ENCODE measurements at places on chromosomes 6 and 20.

DNA sequence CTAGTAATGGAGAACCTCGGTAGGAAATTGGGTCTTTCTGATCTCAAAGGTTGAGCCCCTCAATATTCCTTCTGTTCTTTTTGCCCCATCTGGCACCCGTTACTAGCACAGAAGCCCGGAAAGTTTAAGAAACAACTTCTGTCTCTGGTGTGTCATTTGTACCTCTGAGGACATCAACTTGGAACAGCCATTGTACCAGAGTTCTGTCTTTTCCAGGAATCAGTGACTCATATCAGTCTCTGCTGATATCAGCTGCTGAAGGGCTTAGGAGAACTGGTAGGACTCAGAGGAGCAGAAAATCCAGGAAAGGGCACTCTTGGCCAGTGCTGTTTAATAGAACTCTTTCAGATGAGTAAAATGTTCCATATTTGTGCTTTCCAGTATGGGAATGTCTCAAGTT lies 78.3 kb upstream of the CHD6 start:
- peak; percentile 22 for DNase-seq

- no peak for DNase-seq
Measured at GRCh38 chr6:88761237-88762031, 202.0 kb downstream of the RNGTT start.

DNA sequence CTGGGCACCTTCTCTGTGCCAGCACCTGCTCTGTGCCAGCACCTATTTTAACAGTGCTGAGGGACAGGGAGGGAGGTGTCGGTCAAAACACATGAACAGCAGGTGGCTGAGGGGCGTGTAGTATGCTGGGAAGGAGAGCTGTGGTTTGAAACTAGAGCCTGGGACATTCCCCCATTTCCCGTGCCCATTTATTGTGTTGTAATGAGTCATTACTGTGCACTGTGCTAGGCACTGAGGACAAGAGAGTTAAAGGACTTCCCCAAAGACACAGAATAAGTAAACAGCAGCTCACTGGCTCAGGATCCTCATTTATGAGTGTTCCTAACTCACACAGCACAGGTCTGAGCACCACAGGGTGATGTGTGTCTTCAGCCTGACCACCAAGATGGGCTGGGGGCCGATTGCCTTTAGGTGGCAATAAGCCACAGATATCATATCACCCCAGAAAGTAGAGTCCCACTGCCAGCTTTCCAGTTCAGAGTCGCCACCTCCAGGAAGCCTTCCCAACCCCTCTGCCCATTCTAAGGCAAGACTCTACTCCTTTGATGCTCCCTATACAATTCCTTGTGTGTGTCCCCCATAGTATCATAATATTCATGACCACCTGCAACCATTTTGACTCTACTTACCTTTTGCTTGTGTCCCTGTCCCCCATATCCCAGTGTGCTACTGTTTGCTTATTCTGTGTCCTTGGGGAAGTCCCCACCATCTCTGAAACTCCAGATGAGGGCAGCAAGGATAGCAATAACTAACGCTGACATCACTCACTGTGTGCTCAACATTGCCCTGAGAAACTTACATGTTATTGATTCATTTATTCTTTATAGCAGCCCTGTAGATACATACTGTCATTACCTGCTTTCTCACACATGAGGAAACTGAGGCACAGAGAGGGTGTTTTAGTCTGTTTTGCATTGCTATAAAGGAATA lies 87.3 kb downstream of the TOX2 start:
- no peak for DNase-seq

DNA sequence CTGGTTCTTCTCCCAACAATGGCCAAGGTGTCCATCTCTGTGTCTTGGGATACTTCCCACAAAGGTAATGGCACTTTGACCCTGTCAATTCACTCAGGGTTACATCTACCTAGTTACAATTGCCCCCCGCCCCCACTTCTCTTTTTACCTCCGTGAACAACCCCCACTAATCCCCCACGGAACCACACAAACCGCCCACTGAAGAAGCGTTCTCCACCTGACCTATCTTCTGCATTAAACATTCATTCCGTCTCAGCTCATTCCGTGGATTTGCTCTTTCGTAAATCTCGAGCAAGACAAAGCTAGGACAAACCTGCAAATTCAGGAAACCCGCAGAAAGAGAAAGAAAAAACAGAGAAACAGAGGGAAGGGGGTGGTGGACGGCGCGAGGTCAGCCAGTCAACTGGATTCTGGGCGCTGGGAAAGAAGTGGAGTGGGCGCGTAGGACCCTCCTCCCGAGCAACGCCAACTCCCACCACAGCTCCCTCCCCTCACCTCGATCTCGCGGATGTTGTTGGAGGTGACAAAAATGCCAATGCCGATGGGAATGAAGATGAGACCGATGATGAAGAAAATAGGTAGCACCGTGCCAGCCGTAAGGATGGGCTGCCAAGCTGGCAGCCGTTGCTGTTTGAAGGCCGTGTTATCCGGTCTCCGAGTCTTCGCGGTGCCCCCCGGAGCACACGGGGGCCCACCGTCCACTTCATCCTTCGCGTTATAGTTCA lies 523 bp downstream of the TMEM30A start:
- no peak for DNase-seq

GRCh38 chr6:15288856-15289255 lies 43.0 kb downstream of the JARID2 start:
- DNase-seq: no peak

GRCh38 chr6:155882527-155883333 lies 427.1 kb upstream of the NOX3 start:
- peak; percentile 37 for DNase-seq

GRCh38 chr6:52839124-52840055 lies 1.2 kb downstream of the GSTA5 start:
- DNase-seq: peak; percentile 83

DNA sequence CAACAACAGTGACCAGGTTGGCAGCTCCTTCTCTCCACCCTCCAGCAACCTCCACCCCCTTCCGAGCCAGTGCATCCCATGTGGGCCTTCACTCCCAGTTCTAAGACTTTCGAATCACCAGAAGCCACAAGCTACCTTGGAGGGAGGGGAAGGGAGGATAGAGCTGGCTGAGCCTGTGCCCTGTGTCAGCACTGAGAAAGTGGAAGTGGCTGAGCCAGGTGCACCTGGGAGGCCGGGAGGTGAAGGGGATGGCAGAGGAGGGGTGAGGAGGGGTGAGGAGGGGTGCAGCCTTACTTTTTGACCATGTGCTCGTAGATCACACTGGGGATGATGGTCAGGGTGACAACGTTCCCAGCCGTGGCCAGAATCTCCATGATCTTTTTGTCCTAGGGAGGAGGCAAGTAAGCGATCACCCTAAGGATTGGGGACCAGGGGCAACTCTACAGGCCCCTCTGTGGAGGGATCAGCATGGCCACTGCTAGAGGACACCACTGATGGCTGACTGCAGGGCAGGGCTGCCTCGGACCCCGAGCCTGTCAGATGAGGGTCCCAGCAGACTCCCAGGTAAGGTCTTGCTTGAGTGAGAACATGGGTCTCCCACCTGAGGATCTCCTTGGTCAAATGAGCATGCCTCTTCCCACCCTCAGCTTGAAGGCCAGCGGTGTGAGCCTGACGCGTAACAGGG lies 18.3 kb downstream of the SDCBP2 start:
- no peak for DNase-seq

GRCh38 chr20:58150772-58151171 lies 77.7 kb downstream of the ANKRD60 start:
- DNase-seq: no peak

GRCh38 chr20:235891-236290 lies 8.8 kb downstream of the DEFB129 start:
- peak; percentile 27 for DNase-seq

DNA sequence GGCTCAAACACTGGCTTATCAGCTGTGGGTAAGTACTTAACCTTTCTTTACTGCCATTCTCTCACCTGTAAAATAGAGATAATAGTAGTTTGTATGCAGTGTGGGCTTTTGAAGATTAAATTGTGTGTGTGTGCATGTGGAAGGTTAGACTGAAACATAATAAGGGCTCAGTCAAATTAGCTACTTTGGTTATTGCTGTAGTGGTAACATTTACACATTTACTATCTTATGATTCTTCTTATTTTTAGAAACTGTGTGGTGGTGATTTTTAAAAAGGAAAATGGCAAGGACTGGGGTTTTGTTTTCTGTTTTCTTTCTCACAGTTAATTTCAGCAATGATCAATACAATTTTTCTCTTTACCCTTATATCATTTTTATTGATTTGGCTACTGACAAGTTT lies 206.9 kb downstream of the NKAIN2 start:
- DNase-seq: no peak

- DNase-seq: no peak
Measured at GRCh38 chr20:36599912-36600345, 5.7 kb upstream of the RAB5IF start.

GRCh38 chr6:148932731-148933130 lies 185.9 kb downstream of the UST start:
- no peak for DNase-seq

DNA sequence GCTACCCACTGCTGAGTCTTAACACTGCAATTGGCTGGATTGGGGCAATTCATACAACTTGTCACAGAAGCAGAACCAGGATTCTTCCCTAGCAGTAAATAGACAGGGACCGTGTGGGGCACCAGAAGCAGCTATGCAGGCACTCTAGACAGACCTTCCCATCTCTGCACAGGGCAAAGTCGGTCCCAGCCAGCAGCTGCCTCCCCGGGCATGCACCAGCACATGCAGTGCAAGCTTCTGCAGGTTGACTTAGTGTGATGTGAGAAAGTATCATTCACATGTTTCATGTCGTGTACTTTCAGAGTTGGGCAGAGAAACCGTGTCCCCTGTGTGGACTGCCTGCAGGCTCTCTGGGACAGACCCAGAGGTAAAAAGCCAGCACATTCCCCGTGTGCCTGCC lies 98.0 kb upstream of the FOXA2 start:
- no peak for DNase-seq

DNA sequence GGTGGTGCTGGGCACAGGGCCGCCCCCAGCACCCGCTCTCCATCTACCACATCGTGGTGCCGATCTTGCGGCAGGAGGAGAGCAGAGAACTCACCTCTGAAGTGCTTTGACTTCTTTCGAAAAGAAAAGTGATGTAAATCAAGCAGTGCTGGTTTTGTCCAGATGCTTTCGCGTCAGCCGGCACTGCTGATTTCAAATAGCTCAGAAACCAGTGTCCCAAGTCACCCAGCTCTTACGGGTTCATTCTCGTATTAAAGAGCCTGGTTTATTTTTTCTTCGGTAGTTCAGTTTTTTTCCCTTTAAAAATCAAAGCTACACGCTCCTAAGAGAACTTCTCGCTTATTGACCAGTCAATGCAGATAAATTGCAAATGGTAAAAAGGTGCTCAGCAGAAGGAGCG lies 32.1 kb downstream of the MYT1 start:
- DNase-seq: no peak

DNA sequence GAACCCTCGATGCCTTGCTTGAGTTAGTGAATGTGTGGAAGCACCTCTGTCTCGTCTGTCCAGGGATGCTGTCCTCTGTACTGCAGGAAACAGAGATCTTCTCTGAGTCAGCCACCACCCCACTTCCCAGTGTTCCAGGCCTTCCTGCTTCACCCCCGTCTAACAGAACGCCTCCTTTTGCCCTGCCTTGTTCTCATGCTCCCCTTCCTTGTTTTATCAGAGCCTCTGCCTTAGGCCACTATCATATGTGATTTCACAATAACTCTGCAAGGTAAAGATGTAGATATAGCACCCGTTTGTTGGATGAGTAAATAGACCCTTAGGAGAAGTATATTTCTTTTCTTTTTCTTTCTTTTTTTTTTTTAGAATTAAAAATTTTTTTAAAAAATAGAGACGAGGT lies 106.7 kb upstream of the CLDN20 start:
- no peak for DNase-seq

DNA sequence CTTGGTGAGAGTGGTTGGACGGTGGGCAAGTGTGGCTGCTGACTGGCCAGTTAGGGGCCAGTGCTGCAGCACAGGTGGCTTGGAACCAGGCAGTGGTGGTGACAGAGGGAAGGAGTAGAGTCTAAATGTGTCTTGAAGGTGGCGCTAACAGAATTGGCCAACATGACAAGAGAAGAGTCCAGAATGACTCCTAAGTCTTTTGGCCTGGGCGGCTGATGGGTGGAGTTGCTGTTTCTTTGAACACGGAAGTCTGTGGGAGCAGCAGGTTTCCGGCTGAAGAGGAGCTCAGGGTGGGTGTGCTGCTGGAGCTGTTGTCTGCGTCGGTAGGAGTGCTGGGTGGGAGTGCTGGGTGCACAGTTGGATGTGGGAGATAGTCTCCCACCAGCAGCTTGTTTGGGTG lies 10.1 kb downstream of the LSM14B start:
- no peak for DNase-seq

GRCh38 chr6:24740861-24741260 lies 21.9 kb upstream of the C6orf62 start:
- DNase-seq: peak; percentile 66

- DNase-seq: no peak
Measured at GRCh38 chr6:26141378-26141904, 54.2 kb downstream of the HFE start.

- no peak for DNase-seq
Measured at GRCh38 chr20:56986476-56986875, 280.0 kb downstream of the BMP7 start.

GRCh38 chr20:63657260-63657936 lies 714 bp upstream of the RTEL1 start:
- DNase-seq: peak; percentile 22

GRCh38 chr6:154650351-154650750 lies 82.9 kb upstream of the SCAF8 start:
- DNase-seq: no peak

GRCh38 chr6:72835749-72836148 lies 213.9 kb downstream of the KCNQ5 start:
- no peak for DNase-seq

- DNase-seq: no peak
Measured at GRCh38 chr6:139496654-139497344, 122.4 kb upstream of the CITED2 start.

DNA sequence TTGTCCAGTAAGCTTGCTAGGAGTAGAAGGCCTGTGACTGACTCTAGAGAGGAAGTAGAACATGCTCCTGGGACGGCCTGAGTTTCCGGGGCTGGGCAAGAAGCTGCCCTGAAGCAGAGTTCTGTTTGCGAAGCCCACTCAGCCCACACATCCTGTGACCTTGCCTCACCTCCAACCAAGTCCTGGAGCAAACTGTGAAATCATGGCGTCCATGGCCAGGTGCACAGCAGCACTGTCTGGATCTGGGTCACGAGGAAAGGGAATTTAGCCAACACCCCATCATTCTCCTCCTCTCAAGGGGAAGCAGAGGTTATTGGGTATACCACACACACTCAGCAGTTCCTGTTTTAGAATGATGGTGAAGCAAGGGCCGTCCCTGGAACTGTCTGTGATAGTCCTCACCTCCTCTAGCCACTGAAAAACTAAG lies 87.5 kb downstream of the CRYBG1 start:
- no peak for DNase-seq

- peak; percentile 7 for DNase-seq
Measured at GRCh38 chr6:93423542-93423941, 4.2 kb upstream of the EPHA7 start.

All from EH (cell line).